Kidney capillary endothelial cell (primary cell): ENCODE measurements at places on chromosomes 13 and 19.

DNA sequence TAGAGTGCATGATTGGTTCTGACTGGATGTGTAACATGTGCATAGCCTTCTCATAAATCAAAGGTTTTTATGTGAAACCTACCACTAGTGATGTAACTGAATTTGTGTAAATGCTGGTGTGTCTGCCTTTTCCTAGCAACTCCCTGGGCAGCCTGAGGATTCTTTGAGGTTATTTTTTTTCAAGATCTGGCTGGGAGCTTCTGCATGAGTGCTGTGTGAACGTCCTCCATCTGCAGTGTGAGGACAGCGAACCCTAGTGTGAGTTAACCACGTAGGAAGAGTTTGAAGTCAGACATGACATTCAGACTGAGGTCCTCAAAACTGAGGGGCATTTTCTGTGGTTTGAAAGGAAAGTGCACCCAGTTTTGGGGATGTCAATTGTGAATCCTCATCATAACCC, 39.9 kb downstream of the DPRX start:
- no peak for DNase-seq

- DNase-seq: no peak
Measured at GRCh38 chr19:16677055-16677454, 16.1 kb downstream of the TMEM38A start.

DNA sequence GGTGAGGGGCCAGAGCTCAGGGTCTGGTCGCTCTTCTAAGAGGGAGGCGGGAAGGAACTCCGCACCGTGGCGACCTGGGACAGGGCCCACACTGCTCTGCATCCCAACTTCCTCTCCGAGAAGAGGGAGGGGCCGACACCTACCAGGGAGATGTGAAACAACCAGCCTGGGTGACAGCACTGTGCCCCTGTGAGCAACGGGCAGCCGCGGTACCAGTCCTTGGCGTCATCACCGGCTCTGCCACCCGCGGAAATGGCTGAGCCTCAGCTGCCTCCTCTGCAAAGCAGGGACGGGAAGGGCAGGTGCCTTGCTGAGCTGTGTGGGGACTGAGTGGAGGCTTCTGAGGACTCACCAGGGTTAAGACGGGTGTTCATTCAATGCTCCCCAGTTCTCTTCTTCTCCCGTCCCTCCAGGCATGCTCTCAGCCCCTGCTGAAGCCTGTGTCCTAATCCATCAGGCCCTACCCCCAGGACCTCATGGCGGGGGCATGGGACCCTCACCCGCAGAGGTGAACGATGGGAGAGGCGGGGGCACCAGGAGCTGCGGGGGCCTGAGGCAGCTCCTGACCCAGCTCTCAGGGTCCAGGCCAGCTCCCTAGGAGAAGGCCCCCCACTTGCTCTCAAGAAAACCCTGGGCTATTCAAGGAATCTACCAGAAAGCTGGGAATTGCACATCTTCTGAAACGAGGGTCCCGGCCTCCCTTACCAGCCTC, 9.3 kb downstream of the ZNF787 start:
- DNase-seq: no peak

- DNase-seq: no peak
Measured at GRCh38 chr13:73773168-73773549, 361.0 kb downstream of the KLF12 start.

DNA sequence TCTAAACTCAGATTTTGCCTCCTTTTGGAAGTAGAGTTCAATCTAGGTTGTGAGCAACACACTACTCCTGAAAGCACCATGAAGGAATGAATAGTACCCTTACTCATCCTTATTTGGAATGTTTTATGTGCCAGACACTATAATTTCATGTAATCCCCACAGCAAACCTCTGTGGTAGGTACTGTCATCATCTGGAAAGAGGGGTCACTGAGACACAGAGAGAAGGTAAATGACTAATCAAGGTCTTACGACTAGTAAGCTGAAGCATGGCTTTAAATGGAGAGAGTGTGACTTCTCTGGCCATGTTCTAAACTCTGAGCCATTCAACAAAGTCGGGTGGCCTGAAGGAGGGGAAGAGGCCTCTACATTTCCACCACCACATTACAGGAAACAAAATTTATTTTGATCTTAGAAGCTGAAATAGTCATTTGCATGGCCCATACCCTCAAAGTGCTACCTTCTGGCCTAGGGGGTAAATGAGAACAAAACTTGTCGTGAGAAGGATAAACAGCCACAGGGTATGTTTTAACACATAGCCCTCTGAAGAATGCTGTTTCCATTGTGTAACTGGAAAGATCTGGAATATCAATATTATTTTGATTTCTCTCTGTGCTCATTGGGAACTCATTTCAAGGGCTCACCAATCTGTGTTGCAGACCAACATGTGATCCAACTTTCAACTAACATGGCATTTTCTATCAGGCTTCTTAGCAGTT, 180.8 kb upstream of the RFC3 start:
- no peak for DNase-seq

DNA sequence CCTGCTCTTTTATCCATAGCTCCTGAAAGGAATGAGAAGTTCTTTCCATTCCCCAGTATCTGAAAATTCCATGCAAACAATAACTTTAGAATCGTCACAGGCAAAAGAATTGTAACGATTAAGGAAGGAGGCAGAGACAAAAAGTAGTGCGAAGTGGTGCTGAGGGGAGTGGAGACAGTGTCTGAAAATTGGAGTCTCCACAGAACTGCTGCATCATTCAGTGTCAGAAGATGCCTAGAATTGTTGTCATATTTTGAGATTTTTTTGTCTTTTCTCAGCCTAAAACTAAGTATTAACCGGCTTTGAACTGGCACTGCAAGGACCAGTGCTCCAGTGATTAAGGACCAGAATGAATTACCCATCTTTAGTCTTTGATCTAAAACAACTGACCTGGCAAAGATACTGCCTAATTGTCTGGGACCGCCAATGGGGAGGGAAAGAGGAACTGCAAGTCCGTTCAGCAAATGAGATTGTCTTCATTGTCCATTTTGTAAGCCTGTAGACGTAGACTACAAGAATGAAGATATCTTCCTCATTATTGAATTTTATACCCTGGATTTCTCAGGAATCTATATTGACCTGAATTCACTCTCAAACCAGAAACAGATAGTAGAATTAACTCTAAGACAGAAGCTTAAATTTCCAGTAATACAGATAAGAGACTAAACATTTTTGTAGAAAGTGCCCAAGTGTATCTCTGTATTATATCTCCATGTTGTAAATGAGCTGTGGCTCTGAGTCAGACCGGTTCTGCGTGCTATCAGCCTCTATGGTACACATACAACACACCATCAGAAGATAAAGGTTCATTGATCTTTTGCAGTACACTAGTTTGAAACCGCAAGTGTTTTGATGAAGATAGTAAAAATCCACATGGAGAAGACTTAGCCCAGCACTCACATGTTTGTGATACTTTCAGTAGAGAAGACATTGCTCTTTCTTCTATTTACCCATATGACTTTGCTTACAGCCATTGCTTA, 293.2 kb downstream of the EFNB2 start:
- DNase-seq: no peak

DNA sequence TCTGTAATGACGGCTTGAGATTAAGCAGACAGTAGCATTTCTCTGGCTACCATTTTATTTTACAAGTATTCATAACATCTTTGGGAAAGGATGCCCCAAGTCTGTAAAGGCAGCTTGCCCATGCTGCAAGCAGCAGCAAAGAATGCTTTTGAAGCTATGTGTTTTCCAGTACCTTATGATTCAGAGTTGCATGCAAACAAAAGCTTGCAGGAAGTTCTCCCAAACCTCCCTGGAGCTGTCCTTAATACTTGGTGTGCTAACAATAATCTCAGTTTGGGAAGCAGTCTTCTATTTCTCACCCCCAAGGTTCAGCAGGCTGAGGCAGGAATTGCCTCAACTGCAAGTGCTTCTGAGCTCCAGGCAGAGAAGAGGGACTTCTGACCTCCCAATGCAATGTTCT, 60.8 kb downstream of the CCNA1 start:
- peak; percentile 10 for DNase-seq

DNA sequence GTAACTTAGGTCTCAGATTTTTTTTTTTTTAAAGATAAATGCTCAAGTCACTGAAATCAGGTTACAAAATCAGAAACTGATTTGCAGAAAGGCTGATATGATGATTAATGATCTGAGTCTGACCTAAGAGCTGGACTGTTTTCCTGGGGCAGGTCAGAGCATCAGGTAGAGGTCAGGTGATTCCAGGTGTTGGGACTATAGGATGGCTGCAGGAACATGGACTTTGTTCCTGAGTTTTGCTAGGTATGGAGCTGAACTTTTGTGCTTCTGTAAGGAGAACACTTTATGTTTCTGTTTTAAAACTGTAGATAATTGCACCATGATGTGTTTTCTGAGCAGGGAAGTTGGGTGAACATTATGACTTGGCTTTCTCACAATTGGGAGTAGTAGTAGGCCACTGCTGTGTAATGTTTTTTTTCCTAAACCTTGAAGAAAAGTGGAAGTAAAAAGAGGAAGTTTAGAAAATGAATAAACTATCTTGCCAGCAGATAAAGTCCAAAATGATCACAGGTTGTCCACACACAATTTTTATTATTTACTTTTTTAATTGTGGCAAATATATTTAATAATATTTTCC, 297.2 kb downstream of the DCT start:
- no peak for DNase-seq

GRCh38 chr19:42488783-42489521, 39.3 kb downstream of the CEACAM1 start:
- no peak for DNase-seq

DNA sequence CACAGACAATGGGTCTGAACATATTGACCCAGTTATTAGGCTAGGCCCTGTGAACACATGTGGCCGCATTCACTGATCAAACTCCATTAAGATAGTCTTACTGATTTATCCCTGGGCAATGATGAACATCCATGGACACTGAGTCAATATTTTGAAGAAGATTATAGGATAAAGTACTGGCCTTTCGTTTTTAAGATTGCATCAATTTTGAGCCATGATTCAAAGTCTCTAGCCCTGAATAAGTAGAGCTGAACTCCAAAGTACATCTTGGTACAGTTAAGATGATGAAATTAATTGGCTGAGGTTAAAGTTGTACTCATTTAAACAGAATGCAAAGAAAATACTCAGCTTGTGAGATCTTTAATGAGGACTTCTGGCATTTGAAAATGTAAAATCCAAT, 1581.9 kb downstream of the EFNB2 start:
- no peak for DNase-seq

GRCh38 chr13:50912851-50913250, 3.3 kb downstream of the RNASEH2B start:
- no peak for DNase-seq

DNA sequence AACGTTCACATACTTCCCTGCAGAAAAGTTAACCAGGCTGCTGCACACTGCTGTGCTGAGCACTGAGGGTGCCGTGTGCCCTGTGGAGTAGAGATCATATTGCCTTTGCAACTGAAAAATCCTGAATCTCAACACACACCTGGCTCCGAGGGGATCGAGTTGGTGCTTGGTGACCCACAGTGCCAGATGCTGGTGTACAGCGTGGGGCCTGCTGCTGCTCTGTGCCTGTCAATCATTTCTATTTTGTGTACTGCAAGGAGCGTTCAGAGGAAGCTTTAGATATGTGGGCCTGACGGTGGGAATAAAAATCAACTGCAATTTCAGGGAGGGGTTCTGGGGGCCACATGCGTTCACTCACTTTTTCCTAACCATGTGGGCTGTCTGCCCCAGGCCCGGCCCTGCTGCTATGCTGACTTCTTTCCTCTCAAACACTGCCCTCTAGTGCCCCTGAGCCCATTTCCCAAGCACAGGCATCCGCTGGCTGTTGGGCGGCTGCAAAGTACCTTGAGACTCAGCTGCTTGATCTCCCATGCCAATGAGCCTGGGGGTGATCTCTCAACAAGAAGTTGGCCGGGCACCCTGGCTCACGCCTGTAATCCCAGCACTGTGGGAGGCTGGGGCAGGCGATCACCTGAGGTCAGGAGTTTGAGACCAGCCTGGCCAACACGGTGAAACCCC, 9.7 kb upstream of the LENG8 start:
- no peak for DNase-seq

- DNase-seq: no peak
Measured at GRCh38 chr13:76418404-76418803, 467.8 kb downstream of the KCTD12 start.

GRCh38 chr19:33005440-33005839, 33.4 kb downstream of the FAAP24 start:
- DNase-seq: no peak

DNA sequence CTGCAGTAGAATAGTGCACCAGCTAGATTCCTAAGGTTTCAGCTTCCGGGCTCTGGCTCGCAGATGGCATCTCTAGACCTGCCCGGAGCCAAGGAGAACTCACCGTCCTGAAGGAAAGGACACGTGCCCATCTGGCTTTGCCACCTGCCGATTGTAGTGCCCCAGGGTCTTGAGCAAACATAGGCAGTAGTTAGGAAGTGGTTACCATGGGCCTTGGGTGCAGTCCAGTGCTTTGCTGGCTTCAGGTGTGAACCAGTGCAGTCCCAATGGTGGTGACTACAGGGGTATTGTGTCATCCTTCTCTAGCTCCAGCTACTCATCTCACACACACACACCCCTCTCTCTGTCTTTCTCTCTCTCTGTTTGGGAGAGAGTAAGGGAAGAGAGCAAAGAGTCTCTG, 61.4 kb upstream of the TEX29 start:
- no peak for DNase-seq

GRCh38 chr13:32264407-32264806, 50.8 kb downstream of the ZAR1L start:
- peak; percentile 82 for DNase-seq

DNA sequence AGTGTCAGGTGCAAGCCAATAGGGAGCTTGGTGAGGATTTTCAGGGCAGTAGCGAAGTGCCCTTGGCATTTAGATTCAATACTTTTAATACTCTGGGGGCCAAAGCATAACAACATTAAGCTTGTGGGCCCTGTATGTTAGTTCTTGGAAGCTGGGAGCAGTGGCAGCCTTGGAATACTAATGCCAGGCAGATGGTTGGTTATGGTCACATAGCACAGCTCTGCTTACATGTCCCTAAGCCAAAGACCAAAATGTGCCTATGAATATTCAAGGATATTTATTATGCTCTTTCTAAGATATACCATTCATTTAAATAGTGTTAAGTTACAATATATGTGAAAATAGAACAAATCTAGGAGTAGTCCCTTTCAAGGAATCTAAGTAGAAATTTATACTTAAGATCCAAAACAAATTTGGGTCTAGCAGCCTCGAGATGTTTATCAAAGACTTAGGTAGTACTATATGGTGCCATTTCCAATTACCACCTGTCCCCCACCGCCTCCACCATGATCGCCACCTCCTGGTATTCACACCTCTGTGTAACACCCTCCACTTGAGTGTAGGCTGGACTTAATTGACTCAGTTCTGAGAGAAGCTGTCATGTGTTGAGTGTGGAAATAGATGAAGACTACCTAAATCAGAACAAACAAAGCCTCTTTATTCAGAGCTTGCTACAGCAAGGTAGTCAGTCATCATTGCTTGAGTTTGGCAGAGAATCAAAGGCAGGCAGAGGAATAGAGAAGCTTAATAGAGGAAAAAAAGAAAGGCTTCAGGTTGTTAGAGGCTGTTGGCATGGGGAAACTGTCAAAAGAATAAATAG, 261.0 kb downstream of the GPC5 start:
- DNase-seq: no peak

- no peak for DNase-seq
Measured at GRCh38 chr13:44224450-44225149, 149.0 kb upstream of the SERP2 start.

GRCh38 chr19:44903216-44903601, 2.4 kb upstream of the APOE start:
- no peak for DNase-seq

GRCh38 chr19:4730740-4731171, 7.1 kb upstream of the DPP9 start:
- no peak for DNase-seq

GRCh38 chr13:46348961-46349360, 38.1 kb downstream of the RUBCNL start:
- DNase-seq: no peak

- DNase-seq: no peak
Measured at GRCh38 chr19:49646586-49646985, 4.6 kb downstream of the SCAF1 start.
